Activated CD4-positive, alpha-beta T cell treated with anti-CD3 and anti-CD28 coated beads, Interleukin-2, Interleukin-6, amounts not matched to agents 100 ng/mL and 50 ng/mL, durations not matched to agents 16 hours and 8 hours (primary cell): ENCODE measurements at places on chromosomes 3 and 15.
A peak's percentile ranks its signal among the peaks of the same experiment; 100 is the strongest.

DNA sequence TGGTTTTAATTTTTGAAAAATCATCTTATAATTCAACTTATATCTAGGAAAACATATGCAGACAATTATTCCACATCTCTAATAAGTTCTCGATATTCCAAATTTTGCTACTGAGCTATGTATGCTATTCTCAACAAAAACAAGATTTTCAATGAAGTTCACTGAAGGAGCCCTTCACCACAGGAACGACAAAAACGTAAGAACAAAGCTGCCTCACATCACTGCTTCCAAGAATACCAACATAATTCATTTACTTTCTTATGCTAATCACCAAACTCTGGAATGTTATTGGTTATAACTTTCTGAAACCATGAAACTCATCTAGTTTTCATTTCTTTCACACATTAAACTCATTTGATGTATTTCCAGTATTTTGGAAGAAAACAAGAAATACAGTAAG, 49.7 kb downstream of the GNB4 start:
- no peak for DNase-seq

DNA sequence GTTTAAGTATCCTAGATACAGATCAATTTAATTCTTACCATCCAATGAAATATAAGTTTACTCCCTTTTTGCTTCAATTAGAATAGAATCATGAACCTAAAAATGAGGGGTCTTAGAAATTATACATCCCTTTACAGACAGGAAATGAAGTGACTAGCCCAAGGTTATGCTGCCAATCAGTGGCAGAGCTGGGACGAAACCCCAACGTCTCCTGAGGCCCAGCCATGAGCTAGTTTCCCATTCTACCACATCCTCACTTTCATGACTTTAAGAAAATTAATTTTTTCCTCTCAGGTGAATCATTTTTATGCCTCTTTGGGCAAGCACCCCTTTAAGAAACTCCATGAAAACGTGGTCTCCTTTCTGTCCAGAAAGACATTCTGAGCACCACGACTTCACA, 11.2 kb downstream of the LRIG1 start:
- DNase-seq = peak; percentile 51

- DNase-seq = no peak
Measured at GRCh38 chr3:124999897-125000435, 55.8 kb downstream of the HEG1 start.

DNA sequence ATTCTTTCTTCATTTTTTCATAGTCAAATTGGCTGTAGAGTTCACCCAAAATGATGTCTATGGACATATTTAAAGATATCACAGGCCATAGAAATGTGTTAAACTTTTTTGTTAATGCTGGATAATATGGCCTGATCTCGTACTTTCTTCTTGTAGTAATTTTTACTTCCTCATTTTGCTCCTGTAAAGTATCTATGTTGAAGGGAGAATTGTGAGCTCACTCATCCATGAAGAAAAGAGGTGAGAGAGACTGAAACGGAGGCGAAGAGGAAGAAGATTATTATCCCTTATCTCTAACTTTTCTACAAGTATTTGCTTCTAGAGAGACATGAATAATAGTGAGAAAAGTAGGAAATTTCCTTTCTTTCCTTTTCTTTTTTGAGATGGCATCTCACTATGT, 613.8 kb upstream of the TBL1XR1 start:
- DNase-seq = no peak

- peak; percentile 77 for DNase-seq
Measured at GRCh38 chr15:43903864-43904290, 77.1 kb downstream of the WDR76 start.

DNA sequence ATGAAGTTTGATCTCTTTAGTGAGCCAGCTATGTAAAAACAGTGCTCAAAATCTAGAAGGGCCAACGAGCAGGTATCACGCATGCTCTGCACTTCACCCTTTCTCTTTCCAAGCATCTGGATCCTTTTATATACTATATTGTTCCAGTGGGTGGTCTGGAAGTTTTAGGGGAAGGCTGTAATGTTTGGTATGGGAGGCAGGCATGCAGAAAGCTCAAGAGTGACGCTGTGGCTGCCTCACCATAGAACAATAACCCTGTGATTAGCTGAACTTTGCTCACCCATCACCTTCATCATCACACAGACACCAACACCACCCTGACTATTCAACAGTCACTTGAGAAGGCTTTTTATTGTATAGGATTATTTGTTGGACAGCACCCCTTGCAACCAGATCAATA, 81.6 kb downstream of the FBN1 start:
- DNase-seq = no peak

- DNase-seq = no peak
Measured at GRCh38 chr3:13706886-13707285, 158.0 kb downstream of the FBLN2 start.

- DNase-seq = no peak
Measured at GRCh38 chr15:62979252-62979651, 63.3 kb upstream of the TPM1 start.

GRCh38 chr3:188241072-188241471, 87.1 kb downstream of the LPP start:
- DNase-seq = no peak

- no peak for DNase-seq
Measured at GRCh38 chr3:11287404-11287803, 15.2 kb downstream of the ATG7 start.

DNA sequence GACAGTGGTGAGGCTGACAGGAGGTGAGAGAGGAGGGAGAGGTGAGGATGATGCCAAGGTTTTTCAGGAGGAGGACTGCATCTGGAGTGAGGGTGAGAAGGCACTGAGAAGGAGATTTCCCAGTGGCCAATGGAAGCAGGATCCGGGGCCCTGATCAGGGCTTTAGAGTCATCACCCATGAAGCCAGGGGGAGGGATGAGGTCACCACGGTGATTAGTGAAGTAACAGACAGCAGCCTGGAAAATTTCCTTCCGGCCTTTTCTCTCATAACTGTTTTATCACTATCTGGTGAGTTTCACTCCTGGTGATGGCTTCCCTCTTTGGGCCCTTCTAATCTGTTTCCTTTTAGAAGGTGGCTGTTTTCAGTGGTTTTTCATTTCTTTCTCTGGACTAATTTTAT, 80.5 kb upstream of the WNT5A start:
- DNase-seq = no peak

- peak; percentile 46 for DNase-seq
Measured at GRCh38 chr3:28924744-28925360, 356.0 kb upstream of the RBMS3 start.

DNA sequence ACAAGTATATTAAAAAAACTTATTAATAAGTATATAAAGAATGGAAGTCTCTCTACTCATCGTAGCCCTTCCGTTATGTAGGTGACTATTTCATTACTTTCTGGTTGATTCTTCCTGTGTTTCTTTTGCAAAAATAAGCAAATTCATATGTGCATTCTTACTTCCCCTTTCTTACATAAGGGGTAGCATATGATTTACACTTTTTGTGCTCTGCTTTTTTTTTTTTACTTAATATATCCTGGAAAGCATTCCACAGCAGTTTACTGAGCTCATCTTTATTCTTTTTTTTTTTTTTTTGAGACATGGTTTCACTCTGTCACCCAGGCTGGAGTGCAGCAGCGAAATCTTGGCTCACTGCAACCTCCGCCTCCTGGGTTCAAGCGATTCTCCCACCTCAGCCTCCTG, 12.9 kb downstream of the SCAMP5 start:
- DNase-seq = no peak

GRCh38 chr3:138474163-138474562, 39.7 kb downstream of the ESYT3 start:
- no peak for DNase-seq

DNA sequence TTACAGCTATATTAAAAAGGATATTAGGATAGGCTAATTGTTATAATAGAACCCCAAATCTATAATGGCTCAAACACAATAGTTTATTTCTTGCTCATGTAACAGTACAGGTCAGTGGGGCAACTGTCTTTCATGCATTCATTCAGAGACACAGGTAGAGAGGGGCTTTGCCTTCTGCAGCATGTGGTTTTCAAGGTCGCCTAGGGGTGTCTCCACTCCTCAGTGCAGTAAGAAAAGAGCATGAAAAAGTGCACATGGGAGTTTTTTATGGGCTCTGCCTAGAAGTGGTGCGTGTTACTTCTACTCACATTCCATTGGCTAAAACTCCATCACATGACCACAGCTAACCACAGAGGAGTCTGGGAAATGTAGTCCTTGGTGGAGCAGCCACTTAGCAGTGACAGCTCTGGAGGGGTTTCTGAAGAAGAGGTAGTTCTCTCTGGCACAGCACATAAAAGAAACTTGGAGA, 1.8 kb downstream of the ZBTB38 start:
- DNase-seq = peak; percentile 85

- no peak for DNase-seq
Measured at GRCh38 chr3:143600756-143601718, 247.2 kb downstream of the SLC9A9 start.

- no peak for DNase-seq
Measured at GRCh38 chr3:156997351-156997750, 162.6 kb downstream of the CCNL1 start.

- DNase-seq = no peak
Measured at GRCh38 chr3:44678480-44679116, 30.1 kb downstream of the ZNF35 start.

DNA sequence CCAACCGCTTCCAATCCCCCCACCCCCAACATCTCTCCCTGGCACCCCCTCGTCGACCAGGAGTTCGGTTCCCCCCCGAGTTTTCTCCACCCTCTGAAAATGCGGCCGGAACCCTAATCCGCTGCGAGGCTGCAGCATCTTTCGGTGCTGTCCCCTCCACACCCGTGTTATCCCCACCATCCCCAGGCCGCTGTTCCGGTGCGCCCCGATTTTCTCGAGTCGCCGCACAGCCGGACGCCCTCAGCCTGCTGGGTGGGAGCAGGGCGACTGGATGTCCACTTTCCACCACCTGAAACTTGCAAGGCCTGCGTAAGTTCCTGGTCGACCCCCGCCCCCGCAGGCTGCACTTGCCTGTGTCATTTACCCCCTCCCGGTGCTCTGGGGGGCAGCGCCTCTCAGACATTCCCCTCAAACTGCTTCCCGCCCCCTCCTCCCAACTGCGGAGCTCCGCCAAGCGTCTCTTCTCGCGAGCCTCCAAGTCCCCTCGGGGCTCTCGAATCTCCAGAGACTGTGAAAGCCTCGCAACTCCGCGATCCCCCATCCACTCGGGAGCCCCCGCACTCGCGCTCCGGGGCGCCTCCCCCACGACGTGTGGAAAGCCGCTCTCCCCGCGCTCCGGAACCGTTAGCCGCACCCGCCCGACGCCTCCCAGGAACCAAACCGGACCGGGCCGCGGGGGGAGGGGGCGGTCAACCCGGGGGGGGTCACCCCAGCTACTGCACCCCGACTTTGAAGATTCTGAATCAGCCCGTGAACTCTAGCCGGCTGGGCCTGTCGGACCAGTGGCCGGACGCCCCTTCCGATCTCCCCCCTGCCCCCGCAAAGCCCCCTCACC, 566 bp downstream of the ETV5 start:
- DNase-seq = peak; percentile 31

GRCh38 chr3:66402596-66403290, 98.1 kb downstream of the LRIG1 start:
- DNase-seq = no peak

DNA sequence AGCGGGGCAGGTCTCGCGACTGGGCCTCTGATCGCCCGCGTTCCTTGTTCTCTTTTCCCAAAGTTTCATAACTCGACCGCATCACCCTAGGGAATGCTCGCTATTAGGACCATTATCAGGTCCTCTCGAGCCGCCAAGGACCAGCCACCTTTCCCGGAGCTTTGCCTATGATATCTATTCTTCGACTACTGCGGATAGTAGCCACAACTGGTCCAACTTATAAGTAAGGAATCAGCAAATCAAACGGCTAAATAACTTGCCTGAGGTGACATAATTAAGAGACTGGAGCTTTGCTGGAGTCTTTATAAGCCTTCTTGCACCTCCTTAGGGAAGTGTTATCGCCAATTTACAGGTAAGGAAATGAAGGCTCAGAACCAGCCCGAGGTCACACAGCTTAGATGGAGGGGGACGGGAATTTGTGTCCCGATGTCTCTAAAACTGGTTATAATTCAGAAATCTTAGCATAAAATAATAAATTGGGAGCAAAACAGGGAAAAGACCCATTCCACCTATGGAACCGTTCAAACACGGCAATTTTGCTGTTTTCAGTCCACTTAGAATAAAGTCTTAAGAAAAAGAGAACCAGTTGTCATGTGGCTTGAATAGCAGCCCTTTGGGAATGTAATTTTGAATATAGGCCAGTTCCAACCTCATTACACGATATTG, 479 bp upstream of the PLD1 start:
- no peak for DNase-seq

DNA sequence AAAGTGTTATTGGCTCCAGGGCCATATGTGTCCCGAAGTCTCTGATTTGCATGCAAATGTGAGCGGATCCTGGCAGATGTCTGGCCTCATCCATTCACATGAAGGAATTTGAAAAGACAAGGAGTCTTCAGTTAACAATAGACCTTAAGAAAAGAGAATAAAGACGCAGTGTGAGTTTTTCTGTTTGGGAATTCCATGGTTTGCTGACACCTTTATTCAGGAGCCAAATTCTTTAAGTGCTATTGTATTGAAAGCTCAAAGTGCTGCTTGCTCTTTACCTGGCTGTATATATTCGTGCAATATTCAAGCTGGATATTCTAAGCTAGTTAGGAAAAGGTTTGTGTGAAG, 2.2 kb downstream of the LRRN1 start:
- no peak for DNase-seq

- no peak for DNase-seq
Measured at GRCh38 chr15:68897016-68897415, 33.3 kb upstream of the SPESP1 start.

DNA sequence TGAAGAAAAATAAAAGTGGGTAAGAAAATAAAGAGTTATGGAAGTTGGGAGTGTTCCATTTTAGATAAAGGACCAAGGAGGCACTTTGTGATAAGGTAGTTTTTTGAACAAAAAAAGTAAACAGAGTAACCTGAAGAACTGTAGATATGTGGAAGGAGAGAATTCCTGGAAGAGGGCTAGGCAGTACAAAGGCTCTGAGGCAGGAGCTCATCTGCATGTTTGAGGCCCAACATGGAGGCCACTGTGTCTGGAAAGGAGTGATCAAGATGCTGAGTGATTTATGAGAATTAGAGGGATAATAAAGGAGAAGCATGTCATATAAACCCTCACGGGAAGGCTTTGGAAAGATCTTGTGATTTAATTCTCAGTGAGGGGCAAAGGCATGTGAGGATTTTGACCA, 126.5 kb downstream of the DTWD1 start:
- no peak for DNase-seq

DNA sequence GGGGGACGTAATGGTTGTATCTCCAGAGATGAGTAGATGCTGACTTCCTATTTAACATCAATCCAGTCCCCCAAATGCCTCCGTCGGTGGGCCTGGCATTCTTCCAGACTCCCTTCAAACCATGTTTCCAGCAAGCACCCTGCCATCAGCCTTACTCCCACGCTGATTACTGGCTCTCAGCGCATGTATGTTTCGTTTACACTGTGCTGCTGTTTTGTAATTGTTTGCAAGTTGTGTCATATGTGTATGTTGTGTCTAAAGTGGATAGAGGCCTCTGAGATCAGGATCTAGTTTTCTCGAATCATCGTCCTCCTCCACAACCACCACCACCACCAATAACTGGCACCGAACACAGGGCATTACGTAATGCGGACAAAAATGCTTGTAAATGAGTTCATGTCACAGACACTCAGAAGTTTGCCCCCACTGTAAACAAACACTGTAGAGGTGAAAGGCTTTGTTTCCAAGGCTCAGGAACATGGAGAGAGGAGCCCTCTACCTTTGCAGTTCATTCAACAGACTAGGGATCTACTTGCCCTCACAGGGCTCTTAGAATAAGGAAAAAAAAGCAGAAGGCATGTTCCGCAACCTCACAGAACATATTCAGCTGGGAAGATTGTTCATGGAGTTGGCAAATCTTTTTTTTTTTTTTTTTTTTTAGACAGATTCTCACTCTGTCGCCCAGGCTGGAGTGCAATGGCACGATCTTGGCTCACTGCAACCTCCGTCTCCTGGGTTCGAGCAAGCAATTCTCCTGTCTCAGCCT, 46.1 kb upstream of the SEMA4B start:
- DNase-seq = no peak
